ENCODE measurements at places on chromosomes 3 and 15.

- no peak for DNase-seq
Measured at GRCh38 chr3:18011387-18011786, 269.0 kb upstream of the TBC1D5 start.

DNA sequence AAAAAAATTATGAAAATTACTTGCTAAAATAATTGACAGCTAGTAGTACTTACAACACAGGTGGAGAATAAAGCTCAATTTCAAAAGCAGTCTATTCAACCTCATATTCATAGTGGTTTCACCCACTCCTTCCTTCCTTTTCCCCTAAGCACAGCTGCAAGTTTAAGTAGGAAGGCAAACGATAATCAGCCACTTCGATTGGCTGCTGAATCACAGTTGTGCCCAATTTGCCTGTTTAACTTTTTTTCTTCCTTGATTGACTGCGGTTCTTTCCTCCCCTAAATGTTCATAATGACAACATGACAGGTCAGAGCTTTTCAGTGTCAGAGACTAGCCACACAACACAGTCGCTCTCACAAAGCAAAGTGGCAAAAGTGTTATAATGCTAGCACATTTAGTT is 468.0 kb upstream of the GBE1 start:
- no peak for DNase-seq

DNA sequence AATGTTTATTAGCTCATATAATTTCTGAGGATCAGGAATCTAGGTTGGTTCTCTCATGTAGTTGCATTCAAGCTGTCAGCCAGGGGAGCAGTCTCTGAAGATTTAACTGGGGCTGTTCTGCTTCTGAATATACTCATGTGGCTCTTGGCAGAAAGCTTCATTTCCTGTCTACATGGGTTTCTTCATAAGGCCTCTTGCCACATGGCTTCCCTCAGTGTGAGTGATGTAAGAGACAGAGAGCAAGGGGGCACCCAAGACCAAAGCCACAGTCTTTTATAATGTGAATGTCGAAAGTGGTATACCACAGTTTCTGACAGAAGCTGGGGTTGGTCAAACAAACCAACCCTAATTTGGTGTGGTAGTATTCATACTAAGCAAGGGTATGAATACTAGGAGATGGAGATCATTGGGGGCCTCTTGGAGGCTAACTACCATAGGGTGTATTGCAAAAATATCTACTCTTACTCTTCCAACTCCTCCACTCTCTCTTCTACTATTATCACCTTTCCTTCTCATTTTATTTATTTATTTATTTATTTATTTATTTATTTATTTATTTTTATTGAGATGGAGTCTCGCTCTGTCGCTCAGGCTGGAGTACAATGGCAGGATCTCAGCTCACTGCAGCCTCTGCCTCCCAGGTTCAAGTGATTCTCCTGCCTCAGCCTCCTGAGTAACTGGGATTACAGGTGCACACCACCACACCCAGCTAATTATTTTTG is 123.8 kb downstream of the B3GALNT1 start:
- DNase-seq, result no peak

DNA sequence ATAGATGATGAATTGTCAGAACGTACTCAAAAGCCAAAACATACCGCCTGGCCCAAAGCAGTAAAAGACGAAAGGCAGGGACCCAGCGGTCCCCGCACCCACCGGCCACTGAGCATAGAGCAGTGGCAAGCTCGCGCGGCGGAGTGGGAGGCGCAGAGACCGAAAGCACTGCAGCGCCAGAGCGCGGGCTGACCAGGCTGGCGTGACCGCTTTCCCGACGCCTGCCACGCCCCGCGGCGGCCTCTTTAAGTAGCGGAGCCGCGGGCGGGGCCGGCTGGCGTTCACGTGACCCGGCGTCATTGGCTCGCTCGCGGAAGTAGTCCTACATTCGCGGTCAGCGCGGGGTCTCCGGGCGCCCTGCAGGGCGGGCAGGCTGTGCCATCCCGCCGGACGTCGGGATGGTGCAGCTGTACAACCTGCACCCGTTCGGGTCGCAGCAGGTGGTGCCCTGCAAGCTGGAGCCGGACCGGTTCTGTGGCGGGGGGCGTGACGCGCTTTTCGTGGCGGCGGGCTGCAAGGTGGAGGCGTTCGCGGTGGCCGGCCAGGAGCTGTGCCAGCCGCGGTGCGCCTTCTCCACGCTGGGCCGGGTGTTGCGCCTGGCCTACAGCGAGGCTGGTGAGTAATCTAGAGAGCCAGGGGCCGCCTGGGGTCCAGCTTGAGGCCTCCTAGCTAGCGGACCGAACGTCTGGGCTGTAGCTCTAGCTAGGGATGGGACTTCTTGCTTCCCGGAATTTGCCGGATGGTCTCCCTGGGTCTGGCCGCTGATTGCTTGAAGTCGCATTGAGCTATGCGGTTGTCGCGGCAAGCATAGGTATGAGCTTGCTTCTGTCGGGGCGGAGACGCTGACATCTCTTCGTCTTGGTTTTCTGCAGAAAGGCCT is at the start of gene HPS3:
HPS3 (plus strand) TSS at position 313 of the 880 bp plus-strand sequence; CDS start at position 399, 86 bp downstream.
- DNase-seq, result peak; percentile 77

GRCh38 chr15:57376696-57377477 is 582 bp downstream of the CGNL1 start:
- no peak for DNase-seq

GRCh38 chr15:76711351-76711827 is 193.8 kb downstream of the SCAPER start:
- no peak for DNase-seq

DNA sequence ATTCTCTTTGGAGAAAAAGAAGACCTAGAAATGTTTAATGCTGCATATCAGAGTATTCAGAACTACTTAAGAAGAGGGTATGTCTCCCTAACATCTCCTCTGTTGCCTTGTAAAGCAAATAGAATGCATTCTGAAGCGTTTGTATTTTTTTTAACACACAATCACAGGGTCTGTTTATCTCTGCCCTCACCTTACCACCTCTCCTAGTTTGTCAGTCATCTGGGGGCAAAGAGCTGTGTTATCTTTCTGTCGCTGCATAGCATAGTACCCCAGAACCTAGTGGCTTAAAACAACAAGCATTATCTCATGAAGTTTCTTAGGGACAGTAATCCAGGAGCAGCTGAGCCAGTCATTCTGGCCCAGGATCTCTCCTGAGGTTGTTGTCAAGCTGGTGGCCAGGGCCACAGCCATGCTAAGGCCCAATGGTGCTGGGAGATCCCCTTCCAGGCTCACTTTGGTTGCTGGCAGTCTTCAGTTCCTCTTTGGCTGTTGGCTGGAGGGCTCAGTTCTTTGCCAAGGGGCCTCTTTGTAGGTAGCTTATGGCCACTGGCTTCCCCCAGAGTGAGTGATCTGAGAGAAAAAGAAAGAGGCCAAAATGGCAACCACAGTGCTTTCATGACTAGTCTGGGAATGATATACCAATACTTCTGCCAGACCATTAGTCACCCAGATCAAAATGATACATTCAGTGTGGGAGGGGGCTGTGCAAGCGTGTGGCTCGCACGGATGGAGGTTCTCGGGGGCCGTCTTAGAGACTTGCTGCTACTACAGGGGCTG is 17.8 kb downstream of the EDEM1 start:
- peak; percentile 41 for DNase-seq

DNA sequence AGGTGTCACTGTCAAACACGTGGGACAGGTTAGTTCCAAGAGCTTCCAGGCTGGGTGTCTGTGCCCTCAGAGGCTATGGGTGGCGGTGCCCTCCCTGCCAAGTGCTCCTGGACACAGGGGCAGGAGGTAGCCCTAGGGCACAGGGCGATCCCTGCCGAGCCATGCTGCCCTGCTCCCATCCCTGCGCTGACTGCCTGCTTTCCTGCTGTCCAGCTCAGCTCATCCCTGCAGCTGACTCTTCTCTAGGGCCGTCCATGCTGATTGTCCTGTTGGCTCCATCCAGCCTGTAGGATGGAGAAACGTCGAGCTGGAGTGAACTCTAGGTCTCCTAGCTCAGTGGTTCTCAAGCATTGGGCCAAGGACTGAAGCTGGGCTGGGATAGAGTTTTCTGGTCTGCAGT is 3.7 kb downstream of the PDIA5 start:
- DNase-seq, result no peak

DNA sequence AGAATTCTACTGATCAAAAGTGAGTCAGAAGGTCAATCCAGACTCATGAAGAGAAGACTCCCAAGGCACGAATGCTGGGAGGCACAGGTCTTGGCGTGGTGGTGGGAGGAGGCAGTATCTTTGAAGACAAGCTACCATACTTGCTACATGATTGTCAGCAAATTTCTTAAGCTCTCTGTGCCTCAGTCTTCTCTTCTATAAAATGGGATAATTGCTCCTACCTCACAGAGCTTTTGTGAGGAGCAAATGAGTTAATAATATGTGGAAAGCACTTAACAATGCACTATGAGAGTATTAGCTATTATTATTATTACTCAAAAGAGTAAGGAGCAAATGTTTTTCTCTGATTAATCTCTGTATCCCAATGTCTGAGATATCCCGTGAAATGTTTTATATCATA is 36.2 kb downstream of the EHD4 start:
- DNase-seq, result no peak

DNA sequence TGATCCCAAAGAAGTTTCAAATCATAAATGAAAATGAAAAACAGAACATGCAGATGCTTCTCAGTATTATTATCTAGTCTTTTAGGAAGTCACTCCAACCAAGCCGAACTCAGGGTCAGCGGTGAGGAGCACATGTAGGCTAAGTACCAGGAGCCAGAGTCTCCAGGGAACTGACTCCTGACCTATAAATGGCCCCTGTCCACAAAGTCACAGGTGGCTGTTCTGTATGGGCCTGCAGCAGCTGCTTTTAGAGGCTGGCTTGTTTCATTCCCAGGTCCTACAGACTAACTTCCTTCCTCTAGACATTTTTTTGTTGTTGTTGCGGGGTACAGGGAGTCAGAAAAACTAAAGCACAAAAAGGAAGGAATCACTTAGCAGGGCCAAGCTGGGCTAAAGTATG is 54.6 kb downstream of the DAPK2 start:
- no peak for DNase-seq

DNA sequence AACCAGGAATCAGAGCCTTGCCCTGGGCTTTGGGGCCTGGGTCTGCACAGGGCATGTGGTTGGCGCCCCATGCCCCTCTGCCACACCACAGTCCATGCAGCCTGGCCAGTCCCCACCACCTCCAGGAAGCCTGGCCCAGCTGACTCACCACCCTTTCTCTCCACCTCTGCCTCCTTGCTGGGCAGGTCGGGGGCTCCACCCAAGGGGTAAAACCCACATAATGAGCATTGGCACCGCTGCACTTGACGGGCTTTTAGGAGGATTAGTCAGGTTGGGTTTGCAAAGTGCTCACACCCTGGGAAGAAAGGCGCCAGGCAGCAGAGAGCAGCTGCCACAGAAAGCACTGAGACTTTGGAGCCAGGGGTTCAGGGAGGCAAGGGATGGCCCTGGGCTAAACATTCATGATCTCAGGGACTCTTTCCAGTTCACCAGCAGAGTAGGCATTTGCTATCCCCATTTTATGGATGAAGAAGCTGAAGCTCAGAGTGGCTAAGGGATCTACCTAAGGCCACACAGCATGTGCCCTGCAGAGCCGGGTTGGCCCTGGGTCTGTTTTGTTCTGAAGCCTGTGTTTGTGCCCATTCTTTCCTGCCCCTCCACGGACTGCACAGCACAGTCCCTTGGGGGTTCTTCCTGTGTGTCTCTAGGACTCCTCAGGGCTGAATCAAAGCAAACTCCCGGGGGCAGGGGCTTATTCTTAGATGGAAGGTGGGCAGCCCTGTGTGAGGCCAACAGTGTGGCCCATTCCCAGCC is 113.4 kb downstream of the ETFA start:
- DNase-seq, result no peak

- no peak for DNase-seq
Measured at GRCh38 chr3:64533617-64534317, 154.0 kb downstream of the ADAMTS9 start.

DNA sequence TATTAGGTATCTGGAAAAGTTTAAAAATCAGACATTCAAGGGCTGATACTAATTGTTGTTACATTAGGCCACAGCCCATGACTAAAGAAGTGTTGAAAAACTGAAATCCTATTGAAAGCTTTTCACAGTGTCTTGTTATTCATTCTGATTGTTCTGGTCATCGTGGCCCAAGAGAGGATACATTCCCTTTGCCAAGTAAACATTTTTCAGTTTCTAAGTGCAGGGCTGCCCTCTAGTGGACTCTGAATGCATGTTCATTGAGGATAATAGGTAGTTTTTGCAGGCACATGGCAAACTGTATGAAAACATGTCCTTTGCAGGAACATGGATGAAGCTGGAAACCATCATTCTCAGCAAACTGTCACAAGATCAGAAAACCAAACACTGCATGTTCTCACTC is 181.1 kb downstream of the MYRIP start:
- no peak for DNase-seq

DNA sequence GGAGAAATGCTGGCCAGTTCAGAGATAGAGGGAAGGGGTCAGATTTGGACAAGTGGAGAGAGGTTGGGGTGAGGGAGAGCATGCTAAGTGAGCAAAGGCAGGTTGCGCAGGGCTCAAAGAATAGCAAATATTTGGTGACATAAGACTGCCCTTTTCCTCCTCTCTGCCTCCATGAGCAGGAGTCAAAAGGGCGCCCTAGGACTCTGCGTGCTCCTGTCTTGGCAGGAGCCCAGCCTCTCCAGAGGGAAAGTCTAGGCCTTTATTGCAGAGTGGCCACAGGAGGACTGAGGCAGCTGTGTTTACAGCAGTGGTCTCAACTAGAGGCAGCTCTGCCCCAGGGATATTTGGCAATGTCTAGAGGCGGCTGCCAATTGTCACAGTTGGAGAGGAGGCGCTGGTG is 165.6 kb downstream of the FAM43A start:
- no peak for DNase-seq

DNA sequence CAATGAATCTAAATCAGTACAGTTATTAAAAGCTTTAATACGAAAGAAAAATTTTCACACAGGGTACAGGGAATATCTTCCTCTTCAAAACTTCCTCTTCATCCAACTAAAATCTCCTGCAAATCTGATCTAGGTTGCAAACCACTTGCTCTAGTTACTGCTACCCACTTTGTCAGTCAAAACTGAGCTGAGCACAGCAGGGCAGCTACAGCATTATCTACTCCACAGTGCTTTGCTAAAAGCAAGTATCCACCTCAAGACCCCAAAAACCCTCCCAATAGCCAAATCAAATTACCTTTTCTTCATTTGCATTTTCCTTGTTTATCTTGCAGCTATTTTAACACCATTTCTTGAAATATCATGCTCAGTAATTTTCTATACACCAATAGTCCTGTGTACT is 14.7 kb downstream of the ZNF280D start:
- DNase-seq, result no peak

DNA sequence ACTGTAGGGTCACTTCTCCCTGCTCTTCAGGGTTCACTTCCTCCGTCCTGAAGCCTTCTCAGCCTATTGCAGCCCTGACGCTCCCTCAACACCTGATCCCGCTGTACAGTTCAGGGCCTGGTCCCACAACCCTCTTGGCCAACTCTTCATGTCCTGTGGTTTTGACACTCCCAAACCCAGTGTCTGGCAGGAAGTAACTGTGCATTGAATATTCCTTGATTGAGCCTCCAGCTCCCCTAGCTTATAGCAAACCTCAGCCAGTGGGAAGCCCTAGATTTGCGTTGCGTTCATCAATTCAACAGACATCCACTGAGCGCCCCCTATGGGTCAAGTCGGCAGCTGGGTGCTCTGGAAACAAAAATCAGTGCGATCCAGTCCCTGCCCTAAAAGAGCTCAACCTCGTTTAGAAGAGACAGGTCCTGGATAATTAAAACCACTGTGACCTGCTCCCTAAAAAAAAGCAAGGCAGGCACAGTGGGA is 13.5 kb downstream of the UBAP1L start:
- DNase-seq, result peak; percentile 20

- no peak for DNase-seq
Measured at GRCh38 chr3:71294919-71295318, 288.6 kb downstream of the FOXP1 start.
